Kidney glomerular epithelial cell (primary cell): ENCODE measurements at places on chromosomes 3 and 15.

DNA sequence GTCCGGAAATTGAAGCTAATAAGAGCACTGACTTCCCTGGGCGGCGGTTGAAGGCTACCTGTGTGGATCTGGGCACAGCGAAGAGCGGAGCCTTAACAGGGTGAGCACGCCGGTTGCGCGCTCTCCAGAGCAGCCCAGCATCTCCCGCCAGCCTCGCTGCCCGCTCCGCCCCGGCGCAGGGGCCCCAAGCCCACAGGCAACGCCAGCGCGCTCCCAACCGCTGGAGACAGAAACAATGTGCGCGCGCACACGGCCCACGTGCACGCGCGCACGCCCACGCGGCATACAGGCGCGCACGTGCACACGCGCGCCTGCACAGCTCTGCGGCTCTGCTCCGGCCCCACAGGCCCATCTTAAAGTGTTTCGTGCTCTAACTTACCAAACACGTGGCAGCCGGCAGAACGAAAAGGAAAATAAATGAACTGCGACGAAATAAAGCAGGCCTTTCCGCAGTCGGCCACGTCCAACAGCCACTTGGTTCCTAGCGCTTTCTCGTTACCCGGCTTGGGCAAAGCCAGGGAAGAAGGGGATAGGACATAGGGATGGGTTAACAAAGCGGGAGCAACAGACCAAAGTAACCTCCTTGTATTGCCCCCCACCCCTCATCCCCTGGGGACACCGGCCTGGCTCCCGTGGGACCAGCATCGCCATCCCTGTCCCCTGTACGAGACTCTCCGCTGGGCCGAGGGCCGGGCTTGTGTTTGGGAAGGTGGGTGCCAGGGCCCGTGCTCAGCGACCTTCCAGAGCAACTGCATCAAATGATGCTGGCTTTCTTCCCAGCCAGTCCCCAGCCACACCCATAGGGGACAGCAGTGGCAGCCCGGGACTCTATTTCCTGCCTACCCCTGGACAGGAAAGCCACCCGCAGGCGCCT, 203.7 kb downstream of the ABHD5 start:
- DNase-seq = peak; percentile 60

DNA sequence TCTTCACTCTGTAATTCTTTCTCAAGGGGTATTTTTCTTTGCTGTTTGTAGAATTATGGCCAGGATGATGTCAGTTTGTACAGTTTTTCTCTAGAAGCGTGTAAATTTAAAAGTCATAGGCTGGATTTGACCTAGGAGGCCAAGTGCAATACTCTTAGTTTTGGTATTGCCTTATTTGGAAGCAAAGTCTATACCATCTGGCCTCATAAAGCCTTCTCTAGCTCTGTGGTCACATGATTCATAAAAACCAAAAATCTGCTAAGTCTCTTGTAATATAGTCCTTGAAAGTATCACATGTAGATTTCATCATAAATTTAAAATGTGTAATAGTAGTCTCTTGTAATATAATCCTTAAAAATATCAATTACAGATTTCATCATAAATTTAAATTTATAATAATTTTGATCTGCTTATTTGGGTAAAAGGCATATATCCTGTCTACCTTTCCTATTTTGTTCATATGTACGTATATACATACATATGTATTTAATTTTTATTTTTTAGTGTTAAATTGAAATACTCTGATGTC, 25.6 kb downstream of the TEX9 start:
- no peak for DNase-seq

GRCh38 chr15:58407236-58407775, 24.5 kb upstream of the LIPC start:
- no peak for DNase-seq

GRCh38 chr3:61589856-61590255, 28.5 kb downstream of the PTPRG start:
- DNase-seq = no peak

- no peak for DNase-seq
These were observed 42.5 kb downstream of the TKT start for GRCh38 chr3:53213276-53213675.

- DNase-seq = no peak
These were observed 30.2 kb downstream of the IDH3A start for GRCh38 chr15:78179286-78179840.

GRCh38 chr3:67647390-67647878, 7.0 kb downstream of the SUCLG2 start:
- peak; percentile 72 for DNase-seq

- no peak for DNase-seq
These were observed 210.3 kb downstream of the ULK4 start for GRCh38 chr3:41751597-41751996.

- no peak for DNase-seq
These were observed 28.6 kb upstream of the TLE3 start for GRCh38 chr15:70126362-70126761.

- peak; percentile 15 for DNase-seq
These were observed 271.0 kb upstream of the GADL1 start for GRCh38 chr3:31165399-31165860.

GRCh38 chr3:43035801-43036365, 56.8 kb downstream of the GASK1A start:
- DNase-seq = no peak

- DNase-seq = no peak
These were observed 76.0 kb downstream of the SSR3 start for GRCh38 chr3:156478891-156479290.

DNA sequence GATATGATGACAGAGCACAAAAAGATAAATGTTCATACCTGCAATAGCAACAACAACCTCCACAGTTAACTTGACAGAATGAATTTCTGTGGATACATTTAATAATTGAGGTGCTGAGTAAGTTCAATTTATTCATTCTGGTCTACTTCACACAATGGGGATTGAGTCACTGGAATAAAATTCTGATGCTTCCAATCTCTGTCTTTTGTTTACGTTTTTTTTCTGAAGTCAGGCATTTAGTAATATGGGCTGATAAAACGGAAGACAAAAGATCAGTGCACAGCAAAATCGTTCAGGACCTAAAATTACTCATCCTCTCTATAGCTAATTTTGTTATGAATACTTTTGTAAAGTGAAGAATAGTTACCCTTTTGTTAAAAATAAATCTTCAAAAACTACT, 565.9 kb upstream of the CCDC54 start:
- peak; percentile 68 for DNase-seq

GRCh38 chr3:177199206-177199760, 2.0 kb upstream of the TBL1XR1 start:
- no peak for DNase-seq

DNA sequence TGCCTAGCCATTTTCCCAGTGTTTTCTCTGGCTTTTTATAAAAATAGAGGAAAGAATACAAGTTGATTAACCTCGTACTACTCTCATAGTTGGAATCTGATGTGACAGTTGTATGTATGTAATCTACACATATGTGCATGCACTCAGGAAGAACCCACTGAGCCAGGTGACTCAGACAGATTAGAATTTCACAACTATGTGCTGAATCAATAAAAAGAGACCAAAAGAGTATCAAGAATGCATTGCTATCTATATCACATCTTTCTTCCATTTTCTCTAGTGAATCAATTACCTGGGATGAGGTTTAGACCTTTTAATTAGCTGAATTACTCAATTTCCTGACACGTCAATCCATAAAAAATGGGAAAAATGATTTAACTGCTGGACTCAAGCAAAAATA, 319.3 kb upstream of the ATP10A start:
- DNase-seq = no peak

DNA sequence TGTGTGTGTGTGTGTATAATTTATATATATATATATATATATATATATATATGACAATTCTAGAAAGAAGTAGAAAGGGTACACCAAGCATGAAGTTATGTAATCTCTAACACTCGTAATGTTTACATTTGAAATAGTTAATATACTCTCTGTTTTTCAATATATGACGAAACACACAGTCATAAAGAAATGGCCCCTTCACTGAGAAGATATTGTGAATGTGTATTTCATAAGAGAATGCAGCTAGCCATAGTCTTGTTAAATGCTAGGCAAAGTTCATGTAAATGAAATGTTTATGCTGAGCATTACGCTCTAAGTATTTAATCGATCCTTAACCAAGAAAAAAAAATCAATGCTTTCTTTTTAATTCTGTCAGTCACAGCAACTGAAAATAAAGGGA, 154.7 kb upstream of the TSPAN3 start:
- DNase-seq = no peak

DNA sequence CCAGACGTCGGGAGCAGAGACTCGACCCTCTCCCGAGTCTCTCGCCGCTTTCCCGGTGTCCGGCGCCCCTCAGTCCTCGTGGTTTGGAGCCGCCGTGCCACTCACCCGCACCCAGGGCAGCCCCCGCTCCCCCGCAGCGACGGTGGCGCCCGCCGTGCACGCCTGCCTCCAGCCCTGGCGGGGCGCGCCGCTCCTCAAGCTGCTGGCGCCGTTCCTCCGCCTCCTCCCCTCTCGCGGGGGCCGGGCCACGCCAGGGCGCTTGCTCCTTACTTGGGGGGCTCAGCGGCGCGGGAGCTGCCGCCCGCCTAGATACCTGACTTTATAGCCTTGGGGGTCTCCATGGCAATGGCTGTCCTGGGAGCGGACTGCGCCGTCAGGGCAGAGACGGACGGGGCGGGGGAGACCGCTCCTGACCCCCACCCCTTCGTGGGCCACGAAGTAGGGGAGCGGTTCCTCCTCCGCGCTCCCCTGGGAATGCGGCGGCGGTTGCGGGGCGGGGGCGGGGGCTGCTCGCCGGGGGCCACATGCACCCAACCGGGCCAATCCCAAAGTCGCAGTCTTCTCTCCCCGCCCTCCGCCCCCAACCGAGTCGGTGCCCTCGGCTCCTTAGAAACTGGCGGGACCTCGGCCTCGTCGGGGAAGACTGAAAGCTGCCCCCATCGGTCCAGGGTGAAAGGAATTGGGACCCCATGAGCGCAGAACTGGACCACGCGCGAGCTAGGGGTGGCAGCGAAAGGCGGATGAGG, at the start of gene ANKRD63:
ANKRD63 (minus strand) TSS at position 196 of the 746 bp plus-strand sequence. CDS start 478 bp downstream, outside the sequence.
- no peak for DNase-seq

DNA sequence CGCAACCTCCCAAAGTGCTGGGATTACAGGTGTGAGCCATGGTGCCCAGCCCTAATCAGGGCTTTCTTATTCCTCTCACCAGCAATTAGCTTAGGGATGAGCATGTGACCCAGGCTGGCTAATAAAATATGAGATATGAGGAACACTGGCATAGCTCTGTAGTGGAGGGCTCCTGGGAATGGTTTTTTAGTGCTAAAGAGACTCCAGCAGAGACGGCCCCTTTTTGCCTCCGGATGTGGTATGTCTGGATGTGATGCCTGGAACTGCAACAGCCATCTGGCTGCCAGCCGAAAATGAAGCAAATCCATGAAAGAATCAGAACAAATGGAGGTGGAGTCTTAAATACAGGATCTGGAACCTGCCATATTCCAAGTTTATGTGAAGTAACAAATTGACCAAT, 69.1 kb upstream of the MAGI1 start:
- DNase-seq = no peak

- DNase-seq = no peak
These were observed 29.9 kb upstream of the GHSR start for GRCh38 chr3:172478116-172478515.

GRCh38 chr15:39320886-39321285, 260.0 kb upstream of the THBS1 start:
- DNase-seq = no peak

- DNase-seq = peak; percentile 96
These were observed 21.6 kb upstream of the SLC6A20 start for GRCh38 chr3:45817831-45818522.

DNA sequence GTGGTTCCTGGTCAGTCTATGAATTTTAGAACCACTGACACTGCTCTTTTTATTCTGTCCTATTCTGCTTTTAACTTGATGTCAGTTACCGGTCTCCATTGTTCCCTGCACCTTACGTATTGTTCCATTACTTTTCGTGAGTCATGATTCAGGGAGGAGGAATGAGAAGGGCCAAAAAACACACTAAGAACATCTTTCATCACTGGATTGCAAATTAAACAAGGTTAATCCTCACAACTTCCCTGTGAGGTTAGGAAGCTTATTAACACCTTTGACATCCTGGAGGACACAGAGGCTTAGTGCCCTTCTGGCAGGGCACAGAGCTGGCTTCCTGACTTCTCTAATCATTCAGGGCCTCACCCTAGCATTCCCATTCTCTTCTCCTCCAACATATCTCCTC, 227.6 kb upstream of the SATB1 start:
- no peak for DNase-seq

GRCh38 chr3:42841332-42841731, 32.1 kb downstream of the ACKR2 start:
- DNase-seq = no peak

DNA sequence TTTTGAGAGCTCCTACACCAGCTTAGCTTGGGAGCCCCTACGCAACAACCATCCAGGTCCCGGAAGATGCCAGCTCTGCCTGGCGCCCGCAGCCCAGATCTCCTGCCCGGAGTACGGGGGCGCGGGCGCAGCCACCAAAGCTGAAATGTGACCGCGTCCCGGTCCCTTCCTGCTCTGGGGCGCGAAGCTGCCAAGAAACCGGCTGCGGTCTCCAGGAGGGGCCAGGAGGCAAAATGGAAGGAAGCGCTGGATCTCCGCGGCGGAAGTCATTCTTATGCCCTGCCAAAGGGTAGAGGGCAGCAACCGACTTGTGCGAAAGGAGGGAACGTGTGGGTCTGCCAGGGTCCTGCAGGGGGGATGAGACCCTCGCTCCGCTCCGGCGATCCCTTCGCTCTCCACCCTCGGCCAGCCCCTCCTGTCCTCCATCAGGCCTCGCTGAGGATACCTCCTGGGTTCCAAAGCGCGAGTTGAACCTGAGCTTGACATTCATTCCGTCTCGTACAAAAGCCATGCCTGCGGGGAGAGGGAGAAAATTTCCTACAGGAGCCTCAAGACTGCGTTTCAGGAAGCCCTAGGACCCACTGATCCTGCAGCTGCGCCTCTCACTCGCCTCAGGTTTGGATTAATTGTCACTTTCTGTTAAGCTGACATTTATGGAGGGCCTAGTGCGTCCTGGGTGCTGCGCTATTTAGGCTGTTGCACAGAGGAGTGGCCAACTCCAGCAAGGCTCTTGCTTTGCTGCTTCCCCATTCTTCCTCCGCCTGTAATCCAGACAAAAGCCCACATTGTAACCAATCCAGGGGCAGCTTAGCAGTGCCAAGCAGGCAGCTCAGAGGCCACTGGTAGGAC, 98.3 kb upstream of the VGLL3 start:
- peak; percentile 53 for DNase-seq

GRCh38 chr15:55993804-55994560, 570 bp upstream of the NEDD4 start:
- DNase-seq = peak; percentile 64

- no peak for DNase-seq
These were observed 269.8 kb downstream of the SV2B start for GRCh38 chr15:91369823-91370222.

DNA sequence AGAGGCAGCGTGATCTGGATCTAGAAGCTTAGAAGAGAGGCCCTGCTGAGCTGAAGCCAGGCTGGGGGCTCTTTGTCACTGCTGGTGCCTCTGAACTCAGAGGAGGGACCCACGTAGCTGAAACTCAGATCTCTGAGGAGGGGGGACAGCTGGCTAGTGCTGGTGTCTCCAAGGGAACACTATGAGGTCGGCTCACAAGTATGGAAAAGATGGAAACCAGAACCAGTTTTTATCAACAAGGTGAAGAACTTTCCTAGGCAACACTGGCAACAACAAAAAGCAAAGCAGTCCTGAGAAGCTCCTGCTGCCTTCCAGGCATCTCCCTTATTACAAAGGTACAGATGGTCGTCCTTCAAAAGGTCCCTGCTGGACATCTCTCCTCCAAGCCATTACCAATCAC, 27.0 kb upstream of the FSTL1 start:
- no peak for DNase-seq

GRCh38 chr3:102259663-102260062, 175.2 kb upstream of the ZPLD1 start:
- DNase-seq = no peak
